ENCODE measurements at places on chromosomes 3 and 15.

- no peak for DNase-seq
These were observed 448.5 kb downstream of the NAALADL2 start for GRCh38 chr3:175307642-175308041.

GRCh38 chr3:55203006-55203405 lies 275.1 kb upstream of the LRTM1 start:
- no peak for DNase-seq

GRCh38 chr3:114879059-114880031 lies 267.7 kb downstream of the ZBTB20 start:
- DNase-seq = no peak

DNA sequence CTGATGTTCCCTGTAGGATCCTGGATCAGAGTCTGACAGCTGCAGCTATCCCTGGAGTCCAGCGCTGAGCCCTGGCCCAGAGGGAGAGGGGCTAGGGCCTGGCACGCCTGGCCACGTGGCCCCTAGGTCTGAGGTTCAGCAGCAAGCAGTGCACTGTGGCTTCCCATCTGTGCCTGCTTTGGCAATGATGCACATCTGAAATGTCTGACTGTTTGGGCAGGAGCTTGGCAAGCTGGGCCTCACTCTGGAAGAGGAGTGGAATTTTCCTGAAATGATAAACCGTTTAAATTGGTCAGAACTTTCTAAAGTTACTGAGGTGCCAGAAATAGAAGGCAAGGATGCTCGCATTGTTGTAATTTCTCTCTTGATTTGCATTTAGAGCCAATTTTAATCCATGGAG lies 48.8 kb upstream of the MRPS22 start:
- no peak for DNase-seq

GRCh38 chr15:24075420-24076089 lies 388.4 kb upstream of the NDN start:
- DNase-seq = no peak

DNA sequence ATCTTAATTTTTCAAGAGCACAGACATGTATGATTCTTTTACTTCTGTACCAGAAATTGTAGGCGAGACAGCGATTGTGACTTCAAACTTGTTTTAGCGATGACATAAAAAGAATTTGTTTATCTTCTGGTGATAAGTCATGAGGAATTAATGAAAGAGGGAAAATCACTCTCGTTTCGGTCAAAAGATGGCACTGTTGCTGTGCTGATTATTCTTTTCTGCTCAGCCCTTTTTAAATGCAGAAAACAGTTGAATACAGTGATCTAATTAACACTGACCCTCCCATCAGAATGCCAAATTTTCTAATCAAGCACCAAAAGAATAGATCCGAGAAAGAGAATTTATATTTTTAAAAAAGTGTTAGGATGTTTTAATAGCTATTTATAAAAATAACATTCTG lies 52.6 kb downstream of the NSUN3 start:
- no peak for DNase-seq

- DNase-seq = no peak
These were observed 20.2 kb downstream of the ICE2 start for GRCh38 chr15:60458721-60459120.

- no peak for DNase-seq
These were observed 9.2 kb upstream of the STT3B start for GRCh38 chr3:31523543-31523942.

DNA sequence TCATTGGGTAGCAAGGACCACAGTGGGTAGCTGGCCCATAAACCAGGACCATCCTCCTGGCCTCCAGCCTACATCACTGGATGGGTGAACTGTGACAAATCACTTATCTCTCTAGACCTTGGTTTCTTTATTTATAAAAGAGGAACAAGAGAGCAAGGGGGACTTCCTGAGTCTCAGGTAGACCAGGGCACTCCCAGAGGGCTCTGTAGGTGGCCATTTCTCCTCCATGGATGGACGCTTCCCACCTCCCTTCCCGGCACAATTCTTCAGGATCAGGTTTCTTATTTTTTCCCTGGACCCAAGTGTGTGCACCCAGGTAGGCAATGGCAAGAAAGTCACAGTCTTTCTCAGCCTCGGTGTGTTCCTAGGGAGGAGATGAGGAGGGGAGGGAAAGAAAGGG lies 41.4 kb upstream of the SPATA12 start:
- no peak for DNase-seq

GRCh38 chr3:46835054-46835453 lies 28.2 kb downstream of the MYL3 start:
- no peak for DNase-seq

DNA sequence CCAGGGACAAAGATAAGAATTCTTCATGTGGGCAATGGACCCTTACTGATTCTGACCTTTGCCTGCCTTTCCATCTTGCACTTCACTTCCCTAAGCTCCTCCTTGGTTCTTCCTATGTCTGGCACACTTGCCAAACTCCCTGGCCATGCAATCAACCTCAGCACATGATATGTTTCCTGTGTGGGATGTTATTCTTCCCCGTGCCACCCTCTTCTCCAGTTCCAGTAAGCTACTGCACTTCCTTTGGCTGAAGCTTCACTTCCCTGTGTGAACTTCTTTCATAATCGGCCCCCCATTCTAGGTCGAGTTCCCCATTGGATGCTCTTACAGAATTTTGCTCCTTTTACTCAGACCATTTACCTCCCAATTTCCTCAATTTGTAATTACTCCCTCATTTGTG lies 10.7 kb upstream of the TASOR start:
- no peak for DNase-seq

GRCh38 chr3:18417904-18418572 lies 7.1 kb downstream of the SATB1 start:
- no peak for DNase-seq

DNA sequence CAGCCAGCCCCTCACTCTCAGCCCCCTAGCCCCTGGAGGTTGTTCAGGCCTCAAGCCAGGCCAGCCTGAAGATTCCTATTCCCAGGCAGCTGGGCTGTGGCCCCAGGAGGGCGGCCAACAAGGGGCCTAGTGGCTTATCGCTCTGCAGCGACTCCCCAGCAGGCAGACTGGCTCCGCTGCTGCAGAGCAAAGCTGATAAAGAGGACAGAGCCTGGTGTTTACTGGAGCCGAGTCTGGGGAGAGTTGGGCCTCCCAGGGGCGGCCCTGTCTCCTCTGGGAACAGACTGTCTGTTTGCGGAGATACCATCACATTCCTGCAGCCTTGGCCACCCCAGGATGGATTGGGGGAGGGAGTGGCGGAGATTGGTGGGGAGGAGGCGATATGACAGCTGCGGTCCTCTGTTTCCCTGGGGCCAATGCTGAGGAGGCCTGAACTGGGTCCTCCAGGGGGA lies 22.4 kb upstream of the SMAD6 start:
- peak; percentile 54 for DNase-seq

DNA sequence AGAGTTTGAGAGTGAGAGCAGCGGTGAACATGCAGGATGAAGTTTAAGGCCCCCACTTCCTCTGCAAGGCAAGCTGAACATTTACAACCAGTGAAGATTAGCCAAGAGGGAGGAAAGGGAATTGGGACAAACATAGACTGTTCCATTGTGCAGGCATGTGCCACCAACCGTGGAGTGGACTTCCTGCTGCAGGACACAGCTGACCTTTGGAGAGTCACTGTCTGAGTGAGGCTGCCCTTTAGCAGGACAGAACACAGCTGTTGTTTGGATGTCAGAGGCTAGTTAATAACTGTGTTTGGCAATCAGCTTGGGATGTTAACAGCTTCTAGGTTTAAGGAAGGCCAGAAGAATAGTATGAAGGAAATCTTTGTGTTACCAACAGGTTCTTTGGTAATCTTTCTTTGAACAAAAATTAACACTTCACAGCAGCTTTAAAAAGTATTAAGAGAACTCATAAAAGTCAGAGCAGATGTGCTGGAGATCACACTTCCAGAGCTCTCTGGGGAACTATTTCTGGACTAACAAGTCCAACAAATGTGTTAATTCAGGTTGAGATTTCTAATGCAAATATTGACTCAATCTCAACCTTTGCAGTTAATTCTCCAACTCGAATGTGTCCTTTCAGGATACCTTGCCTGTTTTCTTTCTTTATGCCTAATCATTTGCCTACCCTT lies 31.4 kb downstream of the CTDSPL start:
- peak; percentile 67 for DNase-seq

- DNase-seq = peak; percentile 77
These were observed at the start of gene GNB4 for GRCh38 chr3:179451265-179452175. Gene GNB4, minus strand, starts transcription at chr3:179451470. Its CDS starts 25,270 bp downstream, at chr3:179426200.

- no peak for DNase-seq
These were observed 2.1 kb downstream of the MCTP2 start for GRCh38 chr15:94233441-94233840.

GRCh38 chr15:66654739-66655375 lies 47.2 kb upstream of the SMAD6 start:
- DNase-seq = peak; percentile 56

Measured in heart right ventricle (tissue), 16 donors.